CD4-positive, CD25-positive, alpha-beta regulatory T cell (primary cell): ENCODE measurements at places on chromosomes 2 and 18. TPM values are rescaled to one million over a fixed set of nuclear protein-coding genes. Genes with fewer than 3 reads are reported as not detected.

GRCh38 chr18:73087282-73087977, 219.6 kb upstream of the NETO1 start:
- no peak for DNase-seq

DNA sequence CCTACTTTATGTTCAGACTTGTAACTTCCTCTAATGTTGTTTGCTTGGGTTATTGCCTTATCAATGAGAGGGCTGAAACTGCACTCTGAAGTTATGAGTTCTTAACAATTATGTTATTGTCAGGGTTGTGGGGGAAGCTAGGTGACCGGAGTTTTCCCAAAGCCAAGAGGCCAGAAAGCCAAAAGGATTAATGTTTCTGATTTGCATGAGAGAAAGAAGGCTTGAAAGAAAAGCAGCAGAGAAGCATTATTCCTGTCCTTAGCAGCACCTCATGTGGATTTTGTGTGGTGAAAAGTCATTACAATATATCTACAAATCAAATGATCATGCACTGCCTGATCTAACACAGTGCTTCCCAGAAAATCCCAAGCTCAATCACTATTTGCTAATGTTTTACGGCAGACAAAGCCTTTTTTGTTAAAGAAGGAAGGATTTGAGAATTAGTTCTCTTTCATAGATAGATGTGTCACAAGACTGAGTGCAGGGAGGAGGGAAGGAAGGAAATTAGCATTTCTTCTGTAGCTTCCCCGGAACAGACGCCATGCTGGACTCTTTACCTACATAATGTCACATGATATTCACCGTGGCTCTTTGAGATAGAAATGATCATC, 203.2 kb downstream of the ALK start:
- DNase-seq = no peak

GRCh38 chr2:227655454-227655853, 11.2 kb upstream of the SCYGR5 start:
- no peak for DNase-seq

- DNase-seq = no peak
Measured at GRCh38 chr2:31246184-31246852, 12.4 kb downstream of the EHD3 start.

DNA sequence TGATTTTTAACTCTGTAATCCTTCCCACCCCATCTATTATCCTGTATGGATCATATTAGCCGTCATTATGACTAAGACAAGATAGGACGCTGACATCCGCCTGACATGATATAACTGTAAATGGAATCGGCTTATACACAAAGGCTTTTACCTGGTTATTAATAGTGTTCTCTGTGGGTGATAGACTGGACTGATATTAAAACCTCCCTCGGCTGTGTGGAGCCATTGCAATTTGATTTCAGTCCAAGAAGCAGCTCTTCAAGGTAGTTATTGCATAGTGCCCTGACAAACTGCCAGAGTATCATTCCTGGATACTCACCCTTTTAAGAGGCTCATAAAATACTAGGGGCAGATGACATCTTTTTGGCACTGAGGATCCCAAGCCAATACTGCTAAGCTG, 226.1 kb upstream of the HNRNPA3 start:
- DNase-seq = no peak

- DNase-seq = no peak
Measured at GRCh38 chr2:64931246-64932115, 57.7 kb upstream of the SLC1A4 start.

DNA sequence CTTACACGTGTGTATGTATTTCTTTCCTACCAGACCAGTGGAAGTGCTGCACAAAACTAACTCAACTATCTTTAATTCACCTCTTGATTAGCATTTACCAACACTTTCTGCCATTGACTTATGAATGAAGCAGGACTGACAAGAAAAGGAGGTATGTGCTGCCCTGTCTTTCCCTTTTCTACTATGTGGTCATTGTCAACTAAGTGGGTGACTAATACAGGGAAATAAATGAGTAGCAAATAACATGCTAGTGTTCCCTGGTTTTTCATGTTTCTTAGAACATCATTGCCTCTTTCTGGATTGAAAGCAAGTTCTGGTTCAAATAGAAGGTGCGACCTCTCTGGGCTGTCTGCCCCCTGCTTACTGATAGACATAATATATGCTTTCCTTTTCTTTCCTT, 58.0 kb downstream of the LINC00305 start:
- DNase-seq = no peak

GRCh38 chr2:240326246-240326645, 109.2 kb upstream of the GPC1 start:
- DNase-seq = no peak

DNA sequence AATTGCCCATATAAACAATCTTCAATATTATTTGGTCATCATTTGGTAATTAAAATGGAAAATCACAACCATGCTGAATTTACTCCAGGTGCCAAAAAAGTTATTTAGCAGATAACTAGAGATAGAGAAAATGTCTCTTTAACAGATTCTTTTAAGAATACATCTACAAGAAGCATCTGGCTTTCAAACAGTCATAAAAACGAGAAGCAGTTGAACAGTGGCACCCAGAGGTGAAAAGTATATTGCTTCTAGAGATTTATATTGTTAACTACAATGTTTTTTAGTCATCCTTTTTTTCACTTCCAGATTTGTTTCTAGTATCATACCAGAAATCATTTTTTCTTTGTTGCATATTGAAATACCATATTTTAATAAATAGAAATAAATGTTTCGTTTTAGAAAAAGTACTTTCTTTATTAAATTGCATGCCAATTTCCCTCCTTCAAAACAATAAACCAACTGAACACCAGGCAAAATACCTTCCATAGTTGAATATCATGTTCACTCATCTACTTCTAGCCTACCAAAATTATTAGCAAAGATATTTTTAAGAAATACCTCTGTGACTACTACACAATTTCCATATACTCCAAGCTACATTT, 65.4 kb upstream of the HNRNPA3 start:
- DNase-seq = no peak

- DNase-seq = no peak
Measured at GRCh38 chr18:74947417-74947816, 261.5 kb downstream of the PTGR3 start.

GRCh38 chr18:57555134-57555533, 31.4 kb downstream of the FECH start:
- DNase-seq = no peak

DNA sequence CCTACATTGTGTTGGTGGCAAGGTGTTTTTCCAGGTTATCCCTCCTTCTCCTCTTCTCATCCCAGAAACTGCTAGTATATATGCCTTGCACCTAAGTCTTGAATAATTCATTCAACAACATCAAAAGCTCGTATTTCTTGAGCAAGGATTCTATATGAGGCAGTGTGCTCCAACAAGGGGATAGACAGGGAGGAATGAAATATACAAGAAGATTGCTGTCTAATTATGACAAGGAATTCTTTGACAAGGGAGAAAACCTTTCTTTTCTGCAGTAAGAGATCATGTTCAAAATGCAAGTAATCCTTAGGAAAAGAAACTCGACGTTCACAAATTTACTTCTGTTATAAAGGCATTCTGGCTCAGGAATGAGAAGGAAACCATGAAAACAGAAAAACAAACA, 788.6 kb downstream of the TDRD15 start:
- no peak for DNase-seq

GRCh38 chr18:356778-357177, 88.9 kb upstream of the THOC1 start:
- no peak for DNase-seq

DNA sequence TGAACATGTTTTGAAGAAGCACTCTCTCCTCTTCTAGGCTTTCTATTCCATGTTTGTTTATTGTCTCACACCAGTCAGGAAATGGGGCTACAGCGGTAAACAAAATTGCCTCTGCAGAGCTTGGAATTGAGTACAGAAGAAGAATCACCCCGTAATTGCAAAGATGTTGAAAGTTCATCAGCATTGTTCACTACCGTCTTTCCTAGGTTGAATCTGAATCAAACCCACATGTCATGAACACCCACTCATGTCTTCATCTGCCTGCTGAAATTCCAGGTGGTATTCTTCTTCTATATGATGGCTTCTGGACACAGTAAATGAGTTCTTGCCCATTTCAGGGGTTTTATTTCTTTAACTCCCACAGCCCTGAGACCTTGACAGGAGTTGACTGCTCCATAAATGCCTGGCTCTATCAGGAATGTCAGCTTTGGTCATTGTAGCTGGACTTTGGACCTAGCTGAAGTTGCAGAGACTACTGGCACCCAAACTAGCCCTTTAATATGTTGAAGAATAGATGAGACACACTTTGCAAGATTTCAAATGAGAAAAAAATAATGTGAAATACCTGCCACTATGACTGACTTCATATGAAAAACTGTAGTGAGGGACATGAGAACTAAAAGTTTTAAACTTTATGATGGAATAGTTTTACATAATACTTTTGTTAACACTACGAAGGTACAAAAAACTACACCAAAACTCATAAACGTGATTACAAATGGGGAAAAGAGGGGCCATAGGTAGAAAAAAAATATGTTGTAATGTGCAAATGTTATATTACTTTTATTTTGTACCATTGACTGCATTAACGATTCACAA, 1235.3 kb upstream of the ZEB2 start:
- DNase-seq = no peak

GRCh38 chr18:45910405-45911023, 56.6 kb downstream of the EPG5 start:
- peak; percentile 38 for DNase-seq

- DNase-seq = no peak
Measured at GRCh38 chr2:222451224-222451674, 26.9 kb downstream of the SGPP2 start.

GRCh38 chr2:1887106-1887505, 142.8 kb upstream of the PXDN start:
- no peak for DNase-seq

- no peak for DNase-seq
Measured at GRCh38 chr2:237059155-237059875, 26.4 kb upstream of the COPS8 start.

DNA sequence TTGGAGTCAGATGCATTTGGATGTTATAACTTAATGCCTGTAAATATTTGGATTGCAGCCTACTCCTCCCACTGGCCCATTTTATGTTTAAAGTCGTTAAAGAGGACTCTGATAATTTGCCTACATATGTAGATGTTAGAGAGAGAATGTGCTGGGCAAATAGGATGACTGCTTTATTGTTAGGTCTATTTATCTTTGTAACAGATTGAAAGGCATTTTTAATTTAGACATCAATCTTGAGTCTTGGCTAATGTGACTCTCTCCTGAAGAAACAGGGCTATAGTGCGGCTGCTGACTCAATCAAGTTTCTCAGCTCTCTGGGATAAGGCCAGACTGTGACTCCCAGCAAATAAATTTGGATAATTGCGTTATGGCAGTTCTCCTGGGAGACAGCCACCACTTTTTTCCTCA, 1101.4 kb downstream of the CBLN2 start:
- DNase-seq = no peak

- DNase-seq = no peak
Measured at GRCh38 chr18:69974365-69974764, 26.7 kb upstream of the CD226 start.

GRCh38 chr2:230828272-230828961, 36.3 kb upstream of the ITM2C start:
- no peak for DNase-seq

DNA sequence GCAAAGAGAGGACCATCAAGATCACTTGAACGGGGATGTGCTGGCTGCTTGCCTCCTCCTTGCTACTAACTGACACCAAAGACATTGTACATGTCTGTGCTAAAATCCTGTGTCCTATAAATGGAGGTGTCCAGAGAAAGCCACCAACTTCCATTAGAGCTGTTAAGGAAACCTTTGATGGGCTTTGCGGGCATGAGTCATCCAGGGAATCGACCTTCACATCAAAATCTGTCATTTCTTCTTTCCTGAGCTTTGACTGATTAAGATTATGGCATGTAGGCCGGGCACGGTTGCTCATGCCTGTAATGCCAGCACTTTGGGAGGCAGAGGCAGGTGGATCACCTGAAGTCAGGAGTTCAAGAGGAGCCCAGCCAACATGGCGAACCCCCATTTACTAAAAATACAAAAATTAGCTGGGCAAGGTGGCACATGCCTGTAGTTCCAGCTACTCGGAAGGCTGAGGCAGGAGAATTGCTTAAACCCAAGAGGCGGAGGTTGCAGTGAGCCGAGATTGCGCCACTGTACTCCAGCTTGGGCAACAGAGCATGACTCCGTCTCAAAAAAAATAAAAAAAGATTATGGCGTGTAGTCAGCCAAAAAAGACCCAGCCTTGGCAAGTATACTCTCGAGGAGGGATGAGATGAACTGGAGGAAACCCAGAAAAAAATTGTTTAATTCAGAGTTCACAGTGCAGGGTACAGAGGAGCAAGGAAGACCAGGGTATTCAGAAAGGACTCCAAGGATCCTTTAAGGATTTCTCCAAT, 115.8 kb downstream of the CABLES1 start:
- no peak for DNase-seq

DNA sequence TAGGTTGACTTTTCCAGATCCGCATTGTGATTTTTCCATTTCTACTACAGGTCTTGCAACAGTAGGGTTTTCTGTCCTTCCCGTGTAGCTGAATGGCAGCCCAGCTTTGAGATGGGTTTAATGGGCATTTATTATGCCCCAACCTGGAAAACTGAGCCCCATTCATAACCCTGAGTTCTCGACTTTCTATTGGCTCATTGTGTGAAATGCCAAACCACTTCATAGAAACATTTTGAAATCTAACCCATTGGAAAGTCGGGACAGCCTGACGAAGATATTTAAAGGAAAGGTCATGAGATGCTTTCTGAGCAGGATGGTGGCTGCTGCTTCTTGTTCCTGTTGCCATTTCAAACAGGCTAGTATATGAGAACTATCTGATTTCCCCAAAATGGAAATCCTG, 203.5 kb downstream of the ZFP36L2 start:
- DNase-seq = no peak

- peak; percentile 86 for DNase-seq
Measured at GRCh38 chr2:85539361-85540132, 579 bp downstream of the MAT2A start.

GRCh38 chr2:237742614-237743013, 56.0 kb upstream of the RBM44 start:
- no peak for DNase-seq

GRCh38 chr18:30334781-30335180, 707.8 kb downstream of the DSC3 start:
- no peak for DNase-seq

- DNase-seq = no peak
Measured at GRCh38 chr2:232697807-232698110, 628 bp downstream of the GIGYF2 start.

Gene CSRNP3
- not detected for total RNA-seq

Gene FLACC1
- 7.0 TPM for total RNA-seq

Gene HAAO
- not detected for total RNA-seq

Gene COL4A3
- total RNA-seq = not detected

Gene LYG1
- total RNA-seq = 2.0 TPM

Gene OSR1
- not detected for total RNA-seq

Gene CLEC4F
- total RNA-seq = not detected

Gene CYS1
- not detected for total RNA-seq

Gene GCKR
- total RNA-seq = not detected

Gene AOX1
- total RNA-seq = not detected

Gene AQP12A
- total RNA-seq = not detected

Gene TCF23
- total RNA-seq = not detected

Gene COLEC12
- not detected for total RNA-seq

Gene SMPD4
- 78.7 TPM for total RNA-seq

Gene TNFAIP6
- total RNA-seq = not detected
